ENCODE measurements at places on chromosomes 3 and 15. TPM values are rescaled to one million over a fixed set of nuclear protein-coding genes. Genes with fewer than 3 reads are reported as not detected.
A peak's percentile ranks its signal among the peaks of the same experiment; 100 is the strongest.

Gene MINDY4B
- not detected for total RNA-seq

DNA sequence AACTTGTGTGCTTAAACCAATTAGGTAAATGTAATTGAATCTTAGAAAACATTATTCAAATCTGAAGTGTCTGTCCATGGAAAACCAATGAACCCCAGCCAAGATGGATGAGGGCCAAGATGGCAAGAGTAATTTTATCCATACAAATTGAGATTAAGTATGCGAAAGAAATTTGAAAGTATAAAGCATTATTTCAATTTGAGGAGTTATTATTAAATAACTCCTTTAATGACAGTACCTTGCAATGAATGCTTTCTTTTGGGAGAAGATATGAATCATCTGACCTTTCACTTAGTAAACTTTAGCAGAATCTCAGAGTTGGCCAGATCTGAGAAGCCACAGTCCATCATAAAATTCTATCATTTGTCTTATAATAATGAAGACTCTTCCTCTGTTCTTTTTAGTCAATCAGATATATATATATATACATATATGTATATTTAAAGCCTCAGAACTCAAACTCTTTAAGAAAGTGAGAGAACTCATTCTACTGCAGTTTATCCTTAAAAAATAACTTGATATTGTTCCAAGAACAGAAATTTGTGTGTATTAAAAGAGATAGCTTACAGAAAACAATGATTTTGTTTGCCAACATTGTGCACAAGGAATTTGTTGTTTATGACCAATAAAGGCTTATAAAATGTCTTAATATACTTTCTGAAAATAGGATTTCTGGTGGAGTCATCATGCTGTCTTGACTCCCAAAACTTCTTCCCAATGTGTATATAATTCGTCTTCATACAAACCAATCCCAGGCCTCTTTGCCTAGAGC, 434.8 kb upstream of the THBS1 start:
- no peak for DNase-seq

Gene PLSCR4
- total RNA-seq = not detected

Gene SKIL
- total RNA-seq = 36.2 TPM

DNA sequence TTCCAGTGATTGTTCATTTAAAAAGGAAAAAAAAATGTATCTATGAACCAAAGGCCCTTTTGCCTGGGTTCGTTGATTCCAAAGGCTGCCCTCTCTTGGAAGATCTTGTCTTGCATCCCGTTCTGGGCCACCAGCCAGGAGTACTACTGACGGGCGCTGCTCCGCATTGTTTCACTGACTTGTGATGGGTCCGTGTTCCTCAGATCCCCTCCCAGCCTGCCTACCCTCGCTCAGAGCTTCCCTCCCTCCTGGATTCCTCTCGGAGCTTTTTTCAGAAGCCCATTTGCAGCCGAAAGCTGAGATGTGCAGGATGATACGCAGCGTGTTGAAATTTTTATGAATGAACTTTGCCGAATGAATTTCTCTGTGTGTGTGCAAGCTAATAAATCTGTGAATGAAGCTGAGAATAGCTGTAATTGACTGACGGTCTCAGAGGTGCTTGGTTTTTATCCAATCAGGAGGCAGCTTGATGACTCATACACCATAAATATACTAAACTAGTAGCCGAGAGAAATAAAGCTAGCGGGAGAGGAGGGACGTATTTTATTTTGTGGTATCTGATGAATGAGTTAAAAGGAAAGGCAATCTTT, at the start of gene SHC4:
Gene SHC4 (minus strand): TSS at position 396 of the 590 bp plus-strand sequence. CDS start 904 bp downstream, outside the sequence.
- no peak for DNase-seq

GRCh38 chr15:93278006-93278405, 189.0 kb upstream of the RGMA start:
- no peak for DNase-seq

- DNase-seq = no peak
Measured at GRCh38 chr3:127291114-127291513, 3.3 kb upstream of the PRR20G start.

Gene ZNF80
- total RNA-seq = 0.53 TPM

Gene AMIGO3
- 0.19 TPM for total RNA-seq

GRCh38 chr3:189041482-189042090, 130.2 kb upstream of the TPRG1 start:
- DNase-seq = peak; percentile 82

DNA sequence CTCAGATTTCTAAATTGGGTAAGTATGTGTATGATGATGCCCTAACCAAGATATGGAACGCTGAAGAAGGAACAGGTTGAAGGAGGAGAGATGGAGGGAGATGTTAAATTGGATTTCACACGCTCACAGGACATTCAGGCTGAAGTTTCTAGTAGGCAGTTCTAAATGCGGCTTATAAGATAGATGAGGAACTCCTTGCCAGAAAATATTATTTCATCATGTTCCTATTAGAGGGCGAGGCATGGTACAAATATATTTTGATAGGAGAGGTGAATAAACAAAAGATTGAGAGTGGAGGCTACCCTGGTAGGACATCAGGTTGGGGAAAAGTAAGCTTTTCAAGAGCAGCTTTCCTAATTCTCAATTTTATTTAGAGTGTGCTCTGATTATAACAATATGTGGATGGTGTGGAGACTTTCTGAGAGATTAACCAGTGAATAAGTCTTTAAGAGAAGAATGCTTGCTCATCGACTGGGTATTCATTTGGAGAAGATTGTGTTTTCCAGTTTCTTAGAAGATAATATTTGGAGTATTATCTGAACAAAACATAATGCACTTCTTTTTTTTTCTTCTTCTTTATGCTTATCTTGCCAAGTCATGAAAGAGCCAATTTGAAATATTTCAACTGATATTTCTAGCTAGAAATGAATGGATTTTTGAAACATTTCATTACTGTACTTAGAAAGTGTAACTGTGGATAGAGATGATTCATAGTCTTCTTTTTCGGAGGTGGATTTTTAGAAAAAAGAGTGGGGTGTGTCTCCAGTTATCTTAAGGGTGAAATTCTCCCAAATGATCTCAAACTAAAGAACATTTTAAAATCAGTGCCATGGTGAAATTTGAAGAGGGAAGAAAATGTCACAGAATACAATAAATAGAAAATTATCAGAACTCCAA, 88.5 kb downstream of the B3GALNT1 start:
- DNase-seq = no peak

Gene RPL15
- 2,452 TPM for total RNA-seq

Gene PEX5L
- 0.23 TPM for total RNA-seq

GRCh38 chr15:69398491-69398891, 15.7 kb upstream of the KIF23 start:
- DNase-seq = no peak

- no peak for DNase-seq
Measured at GRCh38 chr3:126338790-126339288, 18.4 kb downstream of the KLF15 start.

DNA sequence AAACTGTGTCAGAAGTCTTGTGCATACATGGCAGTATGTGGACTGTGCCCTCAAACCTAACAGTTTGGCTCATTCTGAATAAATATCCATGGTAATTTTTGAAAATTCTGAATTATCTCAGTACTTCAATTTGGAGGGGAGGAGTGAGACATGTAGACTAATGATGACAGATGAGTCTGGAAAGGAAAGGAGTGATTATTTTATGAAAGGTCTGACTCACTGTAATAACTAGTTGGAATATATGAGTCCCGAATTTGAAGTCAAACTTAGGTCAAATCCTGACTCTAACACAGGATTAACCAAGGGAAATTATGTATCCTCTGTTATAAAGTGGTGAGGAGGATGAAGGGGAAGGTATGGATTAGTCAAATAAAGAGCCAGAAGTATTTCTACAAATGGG, 38.6 kb downstream of the SUCNR1 start:
- DNase-seq = no peak

- DNase-seq = no peak
Measured at GRCh38 chr15:92505611-92506010, 111.9 kb downstream of the ST8SIA2 start.

GRCh38 chr15:95085056-95085455, 853.7 kb downstream of the MCTP2 start:
- no peak for DNase-seq

Gene IL5RA
- 0.77 TPM for total RNA-seq

All from activated T-cell treated with anti-CD3 and anti-CD28 coated beads, Interleukin-2, amount 50 U/mL, for 72 hours (primary cell).